Activated CD8-positive, alpha-beta T cell treated with anti-CD3 and anti-CD28 coated beads for 36 hours (primary cell): ENCODE measurements at places on chromosomes 2 and 18.

- DNase-seq, result no peak
These were observed 48.4 kb downstream of the MTERF4 start for GRCh38 chr2:241053576-241054251.

GRCh38 chr2:233756429-233757081 lies 3.5 kb upstream of the UGT1A1 start:
- DNase-seq, result no peak

DNA sequence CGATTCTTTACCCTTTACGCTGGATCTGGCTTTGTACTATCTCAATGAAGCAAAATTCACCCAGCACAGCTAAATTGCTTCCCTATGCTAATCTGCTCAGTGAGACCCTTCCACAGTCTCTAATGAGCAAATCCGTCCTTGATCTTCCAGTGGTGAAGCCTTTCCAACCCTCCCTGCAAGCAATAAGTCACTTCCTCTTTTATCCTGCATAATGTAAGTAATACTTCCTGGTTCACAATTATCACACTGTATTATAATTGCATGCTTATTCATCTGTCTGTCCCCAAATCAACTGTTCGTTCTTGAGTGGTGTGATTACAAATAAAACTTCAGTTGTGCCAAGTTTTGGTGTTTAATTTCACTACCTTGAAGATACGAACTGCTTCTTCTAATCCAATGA lies 404.0 kb downstream of the ADCYAP1 start:
- no peak for DNase-seq

DNA sequence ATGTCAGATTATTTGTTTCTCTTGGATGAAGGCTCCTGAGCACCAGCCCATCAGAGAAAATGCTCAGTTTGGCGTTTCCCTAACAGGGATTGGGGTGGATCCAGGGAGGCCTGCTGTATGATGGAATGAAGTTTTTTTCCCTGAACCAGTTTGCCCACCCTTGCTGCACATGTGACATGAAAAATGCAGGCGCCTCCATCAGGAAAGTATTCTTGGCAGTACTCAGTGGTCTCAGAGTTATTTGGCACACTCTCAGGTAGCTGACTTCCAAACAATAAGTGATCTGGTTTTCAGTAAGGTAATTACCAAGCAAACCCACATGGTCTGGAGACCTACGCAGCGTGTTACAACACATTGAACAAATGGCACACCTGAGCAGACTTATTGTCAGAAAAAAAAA lies 254.9 kb downstream of the PAX3 start:
- DNase-seq, result no peak

GRCh38 chr2:232310121-232310520 lies 68.4 kb upstream of the ALPP start:
- DNase-seq, result peak; percentile 75

DNA sequence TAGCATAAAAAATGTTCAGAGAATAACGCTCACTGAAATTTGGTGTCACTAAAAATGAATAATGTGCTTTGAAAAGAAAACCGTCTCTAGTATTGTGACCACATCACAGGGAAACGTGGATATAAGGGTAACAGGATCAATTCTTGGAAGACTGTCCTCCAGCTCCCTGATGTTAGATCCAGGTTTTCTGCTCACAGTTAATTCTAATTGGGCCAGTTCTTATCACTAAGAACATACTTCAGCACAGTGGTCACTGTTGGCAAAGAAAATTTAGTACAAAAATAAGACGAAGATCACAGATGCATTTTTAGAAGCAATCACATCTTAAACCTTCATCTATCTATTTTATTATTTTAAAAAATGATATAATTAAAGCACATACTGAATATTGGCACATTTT lies 57.0 kb upstream of the CD226 start:
- DNase-seq, result no peak

DNA sequence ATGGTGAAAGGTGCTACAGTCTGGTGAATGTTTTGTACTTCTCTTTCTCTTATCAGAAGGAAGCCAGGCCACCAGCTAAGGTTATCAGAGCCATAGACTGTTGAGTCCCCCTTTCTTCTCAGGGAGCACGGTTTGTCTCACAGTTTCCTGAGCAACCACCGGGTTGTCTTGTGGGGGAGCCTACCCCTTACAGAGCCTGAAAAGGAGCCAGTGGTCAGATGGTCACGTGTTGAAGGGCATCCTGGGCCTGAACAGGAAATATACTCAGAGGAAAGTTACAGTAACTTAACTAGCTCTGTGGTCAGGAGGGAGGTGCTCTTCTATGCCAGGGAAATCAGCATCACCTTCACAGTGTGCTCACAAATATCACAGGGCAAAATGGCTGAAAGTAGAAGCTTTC lies 11.6 kb downstream of the CD28 start:
- peak; percentile 90 for DNase-seq

- no peak for DNase-seq
These were observed 879.8 kb upstream of the PIK3C3 start for GRCh38 chr18:41075212-41075611.

GRCh38 chr2:60490441-60490840 lies 63.0 kb downstream of the BCL11A start:
- no peak for DNase-seq

DNA sequence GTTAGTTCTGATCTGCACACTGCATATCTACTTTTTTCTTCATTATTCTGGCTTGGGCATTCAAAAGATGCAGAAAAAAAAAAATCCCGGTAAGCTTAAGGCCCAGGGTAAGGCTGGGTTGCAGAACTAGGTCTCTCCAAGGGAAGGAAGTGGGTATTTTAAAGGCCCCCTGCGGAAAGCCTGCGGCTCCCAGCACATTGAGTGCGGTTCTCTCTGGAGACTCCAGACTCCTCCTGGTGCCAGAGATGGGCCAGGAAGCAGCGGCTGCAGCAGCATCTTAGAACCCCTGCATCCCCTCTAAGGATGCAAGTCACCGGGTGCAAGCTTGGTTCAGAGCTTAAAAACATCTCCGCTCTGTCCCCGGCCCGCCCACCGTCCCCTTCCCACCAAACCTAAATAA lies 49.5 kb downstream of the TGIF1 start:
- no peak for DNase-seq

DNA sequence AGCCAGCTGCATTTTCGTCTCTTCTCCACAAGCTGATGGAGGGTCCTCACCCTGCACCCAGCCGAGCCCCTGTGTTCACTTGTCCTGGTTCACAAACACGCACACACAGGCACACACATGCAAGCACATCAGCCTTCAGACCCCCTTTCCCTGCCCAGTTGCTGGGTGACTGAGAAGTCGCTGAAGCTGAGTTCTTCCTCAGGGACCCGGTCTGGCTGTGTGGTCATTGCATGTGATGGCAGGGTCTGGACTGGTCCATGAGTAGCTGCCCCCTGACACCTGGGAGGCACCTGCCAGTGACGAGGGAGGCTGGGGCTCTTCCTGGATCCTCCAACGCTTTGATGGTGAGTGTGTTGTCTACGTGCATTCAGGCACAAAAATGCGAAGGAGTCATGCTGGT lies 546.1 kb upstream of the SALL3 start:
- DNase-seq, result no peak

GRCh38 chr2:28633746-28634145 lies 117.9 kb upstream of the PPP1CB start:
- DNase-seq, result no peak

- no peak for DNase-seq
These were observed 233.4 kb upstream of the SMIM21 start for GRCh38 chr18:75660932-75661331.

DNA sequence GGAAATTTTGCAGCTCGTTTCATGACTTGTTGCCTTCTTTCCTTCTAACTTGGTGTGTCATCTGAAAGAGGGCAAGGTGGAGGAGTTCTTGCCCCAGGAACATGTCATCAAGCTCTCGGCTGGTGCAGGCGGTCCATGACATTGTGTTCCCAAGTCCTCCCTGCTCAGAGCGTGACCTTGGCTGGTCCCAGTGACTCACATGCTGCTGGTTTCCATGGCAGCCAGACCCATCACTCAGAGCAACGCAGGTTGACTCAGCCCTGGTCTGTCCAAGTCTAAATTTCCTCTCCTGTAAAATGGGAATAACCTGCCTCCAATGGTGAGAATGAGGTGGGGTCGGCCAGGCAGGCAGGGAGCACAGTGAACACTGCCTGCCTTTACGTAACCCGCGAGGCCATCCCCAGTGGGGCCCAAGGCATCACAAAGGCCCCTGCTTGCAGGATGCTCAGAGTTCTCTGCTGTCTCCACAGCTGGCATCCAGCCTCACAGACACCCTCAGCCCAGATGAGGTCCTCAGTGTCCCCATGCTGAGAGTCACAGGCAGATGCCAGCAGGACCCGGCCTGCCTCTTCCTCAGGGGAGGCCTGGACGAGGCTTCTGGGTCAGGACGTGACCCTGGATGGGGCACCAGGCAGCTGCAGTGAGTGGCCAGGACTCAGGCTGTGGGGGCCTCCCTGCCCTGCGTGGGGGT lies 143.7 kb downstream of the TPO start:
- no peak for DNase-seq

GRCh38 chr2:117698819-117699218 lies 115.7 kb upstream of the DDX18 start:
- no peak for DNase-seq

DNA sequence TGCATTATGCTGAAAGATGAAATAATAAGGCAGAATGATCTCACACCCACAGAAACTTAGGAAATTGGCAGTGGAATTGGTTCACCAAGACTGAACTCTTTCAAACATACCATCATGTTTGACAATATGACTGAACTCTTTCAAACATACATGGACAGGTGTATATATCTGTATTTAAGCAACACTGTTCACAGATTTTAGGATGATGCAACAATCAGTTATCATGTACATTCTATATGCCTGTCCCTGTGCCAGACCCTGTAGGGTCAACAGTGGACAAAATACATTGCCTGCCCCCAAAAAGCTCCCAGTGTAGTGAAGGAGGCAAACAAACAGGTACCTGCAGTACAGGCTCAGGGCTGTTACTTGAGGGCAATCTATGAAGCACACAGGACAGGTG lies 2.9 kb upstream of the REV1 start:
- DNase-seq, result no peak

- no peak for DNase-seq
These were observed 56.8 kb downstream of the HK2 start for GRCh38 chr2:74890711-74891110.

DNA sequence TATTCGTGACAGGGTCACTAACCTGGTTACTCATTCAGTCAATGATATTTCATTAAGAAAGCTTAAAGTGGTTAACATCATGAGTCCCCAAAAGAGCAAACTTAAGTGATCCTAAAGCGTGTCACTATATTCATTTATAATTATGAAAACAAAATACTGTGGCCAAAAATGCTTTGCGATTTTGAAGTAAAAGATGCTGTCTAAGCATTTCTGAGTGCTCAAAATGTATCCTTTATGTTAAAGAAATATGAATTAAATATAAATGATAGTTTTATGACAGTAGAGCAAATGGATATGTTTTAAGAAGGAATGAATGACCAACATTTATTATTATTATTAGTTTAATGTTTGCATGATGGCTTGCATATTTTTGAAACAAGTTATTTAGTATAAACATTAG lies 72.6 kb upstream of the CDC42EP3 start:
- DNase-seq, result no peak

GRCh38 chr2:8488001-8488738 lies 193.7 kb upstream of the ID2 start:
- DNase-seq, result peak; percentile 89

DNA sequence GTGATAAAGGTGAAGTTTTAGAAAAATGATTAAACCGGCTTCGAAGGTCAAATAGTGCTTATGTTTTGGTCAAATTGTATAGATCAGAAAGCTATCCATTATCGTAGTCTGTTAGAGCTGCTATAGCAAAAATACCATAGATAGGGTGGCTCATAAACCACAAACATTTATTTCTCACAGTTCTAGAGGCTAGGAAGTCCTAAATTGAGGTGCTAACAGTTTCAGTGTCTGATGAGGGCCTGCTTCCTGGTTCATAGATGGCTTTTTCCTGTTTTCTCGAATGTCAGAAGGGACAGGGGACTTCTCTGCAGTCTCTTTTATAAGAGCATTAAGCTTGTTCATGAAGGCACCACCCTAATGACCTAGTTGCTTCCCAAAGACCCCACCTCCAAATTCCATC lies 186.6 kb upstream of the ERBB4 start:
- no peak for DNase-seq
